ENCODE measurements at places on chromosomes 3 and 15.

- no peak for DNase-seq
Observed at GRCh38 chr3:144968750-144969350, 997.2 kb downstream of the DIPK2A start.

GRCh38 chr3:51681453-51681852 is 10.4 kb downstream of the TEX264 start:
- DNase-seq: peak; percentile 51

GRCh38 chr15:72179950-72180581 is 17.5 kb downstream of the GRAMD2A start:
- DNase-seq: peak; percentile 55

- peak; percentile 17 for DNase-seq
Observed at GRCh38 chr3:51340989-51341636, 44.0 kb upstream of the MANF start.

GRCh38 chr15:31458596-31459399 is 132.2 kb downstream of the KLF13 start:
- DNase-seq: no peak

- no peak for DNase-seq
Observed at GRCh38 chr15:70050970-70051369, 46.7 kb downstream of the TLE3 start.

- DNase-seq: no peak
Observed at GRCh38 chr3:87270908-87271700, 5.3 kb downstream of the POU1F1 start.

DNA sequence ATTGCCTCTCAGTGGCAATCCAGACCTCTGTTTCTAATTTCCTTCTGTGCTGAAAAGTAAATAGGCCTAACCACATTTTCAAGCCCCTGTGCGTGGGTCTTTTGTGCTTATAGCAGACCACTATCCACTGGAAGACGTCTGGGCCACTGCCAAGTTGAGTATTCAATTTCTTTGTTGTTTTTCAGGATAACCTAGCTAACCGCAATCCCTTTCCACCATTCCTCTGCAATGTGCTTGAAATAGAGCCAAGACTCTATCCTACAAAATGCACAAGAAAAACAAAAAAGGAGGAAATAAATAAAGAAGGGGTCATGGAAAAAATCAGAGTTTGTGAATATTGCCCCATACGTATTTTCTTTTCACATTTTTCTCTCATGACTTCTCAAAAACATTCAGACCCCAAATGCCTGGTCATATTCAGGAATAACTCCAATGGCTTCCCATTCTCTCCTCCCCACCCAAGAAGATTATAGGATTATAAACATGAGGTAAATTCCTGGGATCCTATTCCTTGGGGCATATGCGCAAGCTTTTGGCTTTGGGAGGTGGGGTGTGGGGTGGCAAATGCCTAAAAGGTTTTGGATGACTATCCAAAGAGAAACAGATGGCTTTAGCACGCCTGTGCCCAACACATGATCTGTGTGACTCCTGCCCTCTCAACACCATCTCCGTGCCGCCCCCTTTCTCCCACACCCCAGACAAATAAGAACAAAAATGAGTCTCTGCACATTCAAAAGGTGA is 217.9 kb upstream of the THBS1 start:
- no peak for DNase-seq

- no peak for DNase-seq
Observed at GRCh38 chr15:89714775-89715174, 24.2 kb downstream of the WDR93 start.

DNA sequence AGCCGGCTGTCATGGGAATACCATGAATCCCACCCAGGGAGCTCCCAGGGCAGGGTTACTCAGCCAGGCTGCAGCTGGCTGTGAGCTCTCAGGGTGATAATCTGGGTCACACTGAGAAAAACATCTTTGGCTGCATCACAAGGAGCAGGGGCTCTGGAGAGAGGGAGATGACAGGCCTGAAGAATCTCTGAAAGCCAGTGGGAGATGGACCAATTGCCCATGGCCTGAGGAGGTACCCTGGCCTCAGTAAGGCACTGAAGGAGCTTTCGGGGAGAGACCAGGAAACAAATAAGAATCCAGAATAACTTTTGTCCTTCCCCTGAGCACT is 28.2 kb upstream of the GOLGA6C start:
- no peak for DNase-seq

- DNase-seq: no peak
Observed at GRCh38 chr15:28044121-28044672, 54.9 kb downstream of the OCA2 start.

- DNase-seq: no peak
Observed at GRCh38 chr3:66253790-66254620, 33.2 kb downstream of the SLC25A26 start.

GRCh38 chr3:112653881-112654300 is 12.9 kb upstream of the CCDC80 start:
- peak; percentile 79 for DNase-seq

GRCh38 chr3:65412588-65412987 is 626.1 kb downstream of the MAGI1 start:
- DNase-seq: peak; percentile 40

DNA sequence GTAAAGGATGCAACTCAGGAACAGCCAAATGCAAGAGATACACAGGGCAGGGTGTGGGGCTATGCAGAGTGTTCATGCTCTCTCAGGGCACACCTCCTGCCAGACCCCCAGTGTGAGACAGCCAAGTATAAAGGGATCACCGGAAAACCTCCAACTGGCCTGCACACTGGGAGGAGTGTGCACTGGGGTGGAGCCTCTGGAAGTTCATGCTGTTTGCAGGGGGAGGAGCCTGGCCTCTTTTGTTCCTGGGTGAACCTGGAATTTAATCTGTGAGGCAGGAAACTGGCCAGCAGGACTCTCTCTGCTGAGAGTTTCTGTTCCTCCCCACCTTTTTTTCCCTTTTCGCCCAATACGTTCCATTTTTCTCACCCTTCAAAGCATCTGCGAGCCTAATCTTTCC is 204.1 kb downstream of the WNT5A start:
- no peak for DNase-seq

DNA sequence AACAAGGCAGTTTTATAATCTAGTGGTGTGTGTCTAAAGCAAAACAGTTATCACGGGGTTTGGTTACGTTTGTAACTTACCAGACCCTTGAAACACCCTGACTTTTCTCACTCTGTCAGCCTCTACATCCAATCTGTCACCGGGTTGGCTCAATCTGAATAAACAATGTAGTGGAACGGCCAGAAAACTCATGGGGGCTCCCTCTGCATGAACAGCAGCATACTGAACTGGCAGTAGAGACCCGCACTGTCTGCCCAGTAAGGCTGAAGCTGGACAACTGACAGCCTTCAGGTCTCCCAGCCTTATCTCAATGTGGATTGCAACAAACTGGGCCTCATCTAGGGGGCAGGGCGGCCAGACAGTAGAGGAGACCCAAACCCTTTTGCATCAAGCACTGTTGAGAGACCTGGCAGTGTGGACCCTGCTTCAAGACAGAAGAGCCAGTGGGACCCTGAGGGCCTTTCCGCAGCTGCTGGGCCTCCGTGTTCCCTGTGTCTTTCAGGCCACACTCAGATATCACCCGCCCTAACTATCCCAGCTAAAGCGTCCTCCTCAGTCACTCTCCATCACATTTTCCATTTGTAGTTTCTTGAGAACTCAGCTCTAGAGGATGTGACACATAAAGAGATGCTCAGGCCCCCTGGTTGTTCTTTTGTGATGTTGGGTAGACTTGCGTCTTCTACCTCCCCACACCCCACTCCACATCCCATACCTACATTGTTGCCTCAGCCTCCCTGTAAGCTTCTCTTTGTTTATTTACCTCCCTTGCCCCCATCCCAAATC is 181.2 kb upstream of the NR2E3 start:
- no peak for DNase-seq

DNA sequence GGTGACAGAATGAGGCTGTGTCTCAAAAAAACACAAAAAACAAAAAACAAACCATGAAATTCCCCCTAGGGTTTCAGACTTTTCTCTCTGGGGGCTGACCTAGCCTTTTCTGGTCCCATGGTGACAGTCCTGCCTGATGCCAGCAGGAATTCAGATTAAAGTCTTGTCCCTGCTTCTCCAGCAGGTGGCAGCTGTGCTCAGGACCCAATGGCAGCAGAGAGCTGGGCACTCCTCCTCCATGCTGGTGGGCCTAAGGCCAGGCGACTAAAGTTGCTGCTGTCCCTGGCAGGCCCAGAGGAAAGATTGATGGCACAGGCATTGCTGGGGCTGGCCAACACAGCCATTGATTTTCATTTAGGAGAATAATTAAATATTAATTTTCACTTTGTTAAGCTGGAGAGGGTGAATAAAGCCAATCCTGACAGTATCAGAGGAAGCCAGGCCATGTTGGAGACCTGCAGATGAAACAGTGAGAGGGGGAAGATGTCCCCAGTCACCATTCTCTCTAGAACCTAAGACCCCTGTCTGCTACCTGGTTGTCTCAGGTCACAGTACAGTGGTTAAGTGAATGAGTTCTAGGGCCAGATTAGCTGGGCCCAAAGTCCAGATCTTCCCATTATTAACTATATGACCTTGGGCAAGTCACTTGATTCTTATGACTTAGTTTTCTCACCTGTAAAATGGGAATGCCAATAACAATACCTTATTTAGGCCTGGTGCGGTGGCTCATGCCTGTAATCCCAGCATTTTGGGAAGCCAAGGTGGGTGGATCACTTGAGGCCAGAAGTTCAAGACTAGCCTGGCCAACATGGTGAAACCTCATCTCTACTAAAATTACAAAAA is 7.1 kb downstream of the CELF6 start:
- DNase-seq: peak; percentile 56

- no peak for DNase-seq
Observed at GRCh38 chr3:129289201-129289921, 10.7 kb downstream of the HMCES start.

GRCh38 chr15:38874464-38874863 is 309.9 kb upstream of the RASGRP1 start:
- DNase-seq: no peak

DNA sequence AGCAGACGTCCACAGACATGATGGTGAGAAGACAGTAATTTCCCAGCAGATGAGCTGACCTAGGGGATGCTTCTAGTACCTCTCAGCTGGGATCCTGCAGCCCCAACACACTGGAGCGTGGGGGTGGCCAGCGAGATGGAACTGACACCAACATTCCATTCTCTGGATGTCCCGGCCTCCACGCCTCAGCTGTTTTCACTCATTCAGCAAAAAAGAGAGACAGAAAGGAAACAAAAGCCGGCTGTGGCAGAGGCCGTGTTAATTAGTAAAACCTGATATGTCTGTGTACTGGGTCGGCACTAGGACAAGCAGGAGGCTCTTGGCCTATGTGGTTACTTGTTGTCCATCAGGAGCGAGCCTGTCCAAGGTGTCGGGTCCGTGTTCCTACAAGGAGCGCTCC is 82.6 kb upstream of the MYZAP start:
- no peak for DNase-seq

- DNase-seq: no peak
Observed at GRCh38 chr3:69938931-69939330, 60.6 kb upstream of the SAMMSON start.

- no peak for DNase-seq
Observed at GRCh38 chr3:105523501-105523900, 156.8 kb downstream of the ALCAM start.
